CD4-positive, alpha-beta T cell treated with Interferon alpha-2 for 1 hour (primary cell): ENCODE measurements at places on chromosomes 11 and 22.

DNA sequence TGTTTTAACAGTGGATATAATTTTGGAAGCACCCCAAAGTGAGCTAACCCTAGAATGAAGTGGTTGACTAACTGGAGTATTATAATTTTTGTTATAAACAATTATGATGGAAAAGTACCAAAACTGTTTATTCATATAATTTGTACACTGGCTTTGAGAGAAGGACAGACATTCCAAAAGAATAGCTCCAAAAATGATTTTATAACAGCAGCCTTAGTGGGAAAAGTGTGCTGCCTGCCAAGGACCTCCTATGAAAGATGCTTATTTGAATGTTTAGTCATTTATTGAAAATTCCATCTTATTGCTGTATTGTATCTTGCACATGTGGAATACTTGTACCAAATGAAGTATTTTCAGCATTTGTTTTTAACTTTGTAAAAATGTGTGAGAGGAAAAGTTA, 169.8 kb downstream of the GUCY1A2 start:
- DNase-seq: no peak

DNA sequence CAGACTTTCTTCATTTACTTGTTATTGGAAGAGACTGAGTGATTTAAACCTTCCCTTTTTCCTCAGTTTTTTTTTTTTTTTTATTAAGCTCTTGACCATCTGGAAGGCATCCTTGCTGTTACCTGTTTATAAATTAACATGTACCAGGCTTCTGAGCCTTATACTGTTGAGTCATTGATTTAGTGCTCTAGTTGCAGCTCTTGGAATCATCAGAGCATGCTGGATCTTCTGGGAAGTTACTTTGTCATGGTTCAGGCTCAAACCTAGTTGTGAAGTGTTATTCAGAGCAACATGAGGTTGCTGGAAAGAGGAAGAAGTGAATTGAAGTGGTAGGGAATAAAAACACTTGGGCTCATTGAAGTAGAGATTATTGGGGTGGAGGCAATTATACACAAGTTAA, 6.3 kb downstream of the ZDHHC5 start:
- no peak for DNase-seq

GRCh38 chr11:120178561-120179056, 32.2 kb upstream of the OAF start:
- DNase-seq: no peak

DNA sequence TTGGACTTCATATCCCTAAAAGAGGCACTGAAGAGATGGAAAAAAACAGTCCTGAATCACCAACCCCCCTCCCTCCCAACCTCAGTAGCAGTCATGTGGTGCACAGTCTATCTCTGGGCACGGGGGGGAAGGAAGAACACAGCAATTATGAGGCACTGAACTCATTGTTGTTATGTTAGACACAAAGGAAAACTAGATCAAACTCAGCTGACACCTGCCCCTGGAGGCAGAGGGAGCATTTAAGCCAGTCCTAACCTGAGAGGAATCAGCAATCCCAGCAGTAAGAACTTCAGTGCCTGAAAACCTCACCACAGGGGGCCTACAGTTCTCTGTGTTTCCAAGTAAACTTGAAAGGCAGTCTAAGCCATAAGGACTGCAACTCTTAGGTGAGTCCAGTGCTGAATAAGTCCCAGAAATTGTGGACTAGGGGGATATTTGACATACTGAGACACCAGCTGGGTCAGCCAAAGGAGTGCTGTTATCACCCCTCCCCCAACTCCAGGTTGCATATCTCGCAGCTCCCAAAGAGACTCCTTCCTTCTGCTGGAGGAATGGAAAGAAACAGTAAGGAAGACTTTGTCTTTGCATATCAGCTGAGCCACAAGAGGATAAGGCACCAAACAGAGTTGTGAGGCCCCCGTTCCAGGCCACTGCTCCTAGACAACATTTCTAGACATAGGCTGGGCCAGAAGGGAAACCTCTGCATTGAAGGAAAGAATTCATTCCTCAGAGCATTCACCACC, 72.5 kb downstream of the GLYATL1 start:
- no peak for DNase-seq

- DNase-seq: no peak
Observed at GRCh38 chr22:49488943-49489342, 338.7 kb downstream of the BRD1 start.

DNA sequence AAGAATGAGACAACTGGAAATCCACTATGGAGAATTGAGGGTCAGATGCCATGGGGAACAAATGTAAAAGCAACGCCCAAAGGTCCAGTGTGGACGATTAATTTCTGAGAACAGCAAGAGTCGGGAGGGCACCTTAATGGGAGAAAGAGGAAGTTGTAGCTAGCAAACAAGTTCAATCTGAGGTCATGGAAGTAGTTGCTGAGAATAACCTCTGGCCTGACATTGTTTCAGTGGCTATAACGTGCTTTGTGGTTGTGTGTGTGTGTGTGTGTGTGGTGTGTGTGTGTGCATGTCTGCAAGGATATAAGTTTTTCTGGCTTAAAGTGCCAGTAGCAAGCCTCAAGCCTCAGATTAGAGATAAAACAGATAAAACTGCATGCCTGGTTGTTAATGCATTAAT, 1630.1 kb upstream of the TENM4 start:
- peak; percentile 1 for DNase-seq

GRCh38 chr11:253160-253885, 16.5 kb downstream of the PSMD13 start:
- no peak for DNase-seq

DNA sequence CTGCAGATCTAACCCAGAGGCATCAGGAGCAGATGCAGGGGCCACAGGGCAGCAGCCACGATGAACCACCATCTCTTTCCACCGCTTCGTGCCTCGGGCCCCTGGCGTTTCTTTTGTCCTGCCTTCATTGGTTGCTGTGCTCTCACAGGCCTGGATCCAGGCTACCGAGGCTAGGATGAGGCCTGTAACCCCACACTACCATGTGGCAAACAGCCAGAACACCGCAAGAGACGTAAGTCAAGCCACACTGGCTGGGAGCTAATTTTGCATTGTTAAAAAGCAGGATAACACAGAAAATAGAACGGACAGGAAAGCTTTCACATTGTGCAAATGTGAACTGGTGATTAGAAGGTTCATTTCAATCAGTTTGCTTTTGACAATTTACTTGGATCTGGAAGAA, 15.7 kb upstream of the ARFGAP3 start:
- no peak for DNase-seq

GRCh38 chr11:10476342-10476741, 21.3 kb downstream of the AMPD3 start:
- no peak for DNase-seq

- no peak for DNase-seq
Observed at GRCh38 chr11:29271616-29272015, 745.2 kb downstream of the KCNA4 start.

DNA sequence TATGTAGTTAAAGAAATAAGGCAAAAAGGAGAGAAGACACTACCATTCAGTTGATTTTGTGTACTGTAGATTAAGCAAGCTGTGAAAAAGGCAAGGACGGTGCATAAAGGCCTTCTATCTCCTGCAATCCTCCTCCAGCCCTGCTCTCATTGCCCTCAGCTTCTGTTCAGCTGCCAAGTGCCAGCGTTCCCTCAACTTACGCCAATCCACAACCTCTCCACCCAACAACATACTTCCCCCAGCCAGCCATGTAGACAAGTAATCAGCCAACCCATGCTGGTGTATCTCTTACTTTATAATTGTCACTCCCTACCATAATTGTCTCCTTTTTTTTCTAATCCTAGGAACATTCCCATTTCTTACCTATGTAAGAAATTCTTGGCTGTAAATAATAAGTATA, 30.1 kb upstream of the ANO5 start:
- DNase-seq: no peak

DNA sequence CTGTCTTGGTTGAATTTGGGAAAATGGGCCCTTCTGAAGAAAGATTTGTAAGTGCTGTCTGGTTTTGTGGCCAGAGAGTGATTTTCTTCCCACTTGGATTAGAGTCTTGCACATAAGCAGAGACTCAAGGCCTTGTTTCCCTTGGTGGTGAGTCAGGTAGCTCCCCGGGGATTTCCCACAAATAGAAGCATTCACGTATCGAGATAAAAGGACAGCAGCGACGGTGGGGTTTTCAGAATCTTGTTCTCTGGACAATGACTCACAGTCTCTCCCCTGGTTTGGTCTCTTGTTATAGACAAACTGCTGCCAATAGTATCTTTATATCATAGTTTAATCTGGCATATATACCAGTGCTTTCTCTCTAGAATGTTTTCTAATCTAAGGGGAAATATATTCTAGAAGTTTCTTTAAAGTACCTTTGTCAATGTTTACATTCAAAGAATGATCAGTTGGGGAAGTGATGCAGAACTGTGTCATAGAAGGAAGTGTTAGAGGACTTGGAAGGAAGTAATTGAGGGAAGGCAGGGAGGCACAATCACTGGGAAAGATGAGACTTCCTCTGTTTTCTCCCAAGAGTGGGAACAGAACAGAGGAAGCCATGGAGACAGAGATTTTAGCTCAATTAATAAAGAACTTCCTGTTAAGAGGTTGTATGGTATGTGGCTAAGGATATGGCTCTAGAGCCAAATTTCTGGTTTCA, 18.1 kb downstream of the POLA2 start:
- DNase-seq: peak; percentile 32

DNA sequence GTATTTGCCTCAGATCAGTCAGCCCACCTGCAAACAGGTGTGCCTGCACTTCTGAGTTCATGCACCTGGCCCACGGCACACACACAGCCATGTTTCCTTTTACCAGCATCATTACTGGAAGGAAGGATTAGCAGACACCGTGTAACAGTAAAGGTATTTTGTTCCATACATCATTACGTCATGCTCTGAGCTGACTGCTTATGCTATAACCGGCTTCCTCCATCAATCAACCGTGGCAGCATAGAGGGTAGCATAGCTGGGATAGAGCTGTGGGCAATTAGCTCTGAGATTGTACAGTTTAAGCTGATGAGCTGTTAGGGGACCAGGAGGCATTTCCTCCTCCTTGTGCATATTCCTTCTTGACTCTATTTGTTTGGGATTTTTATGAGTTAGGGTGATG, 102.4 kb downstream of the ME3 start:
- DNase-seq: no peak

GRCh38 chr11:95562196-95562921, 227.2 kb downstream of the FAM76B start:
- DNase-seq: no peak

DNA sequence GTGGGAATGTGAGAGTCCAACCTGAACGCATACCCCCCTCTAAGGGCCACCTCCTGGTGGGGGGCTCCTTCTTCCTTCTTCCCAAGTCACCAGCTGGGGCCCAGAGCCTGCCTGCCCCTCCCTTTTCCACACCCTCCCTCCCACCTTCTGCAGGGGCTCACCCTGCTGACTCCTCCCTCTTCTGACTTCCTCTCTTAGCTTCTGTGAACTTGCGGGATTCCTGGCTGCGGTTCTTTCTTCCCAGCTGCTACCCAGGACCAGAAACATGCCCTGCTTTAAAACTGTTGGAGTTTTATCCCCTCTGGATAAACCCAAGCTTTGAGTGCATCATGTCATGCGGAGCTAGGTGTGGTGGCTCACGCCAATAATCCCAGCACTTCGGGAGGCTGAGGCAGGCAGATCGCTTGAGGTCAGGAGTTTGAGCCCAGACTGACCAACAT, 10.2 kb downstream of the LRRC74B start:
- no peak for DNase-seq

DNA sequence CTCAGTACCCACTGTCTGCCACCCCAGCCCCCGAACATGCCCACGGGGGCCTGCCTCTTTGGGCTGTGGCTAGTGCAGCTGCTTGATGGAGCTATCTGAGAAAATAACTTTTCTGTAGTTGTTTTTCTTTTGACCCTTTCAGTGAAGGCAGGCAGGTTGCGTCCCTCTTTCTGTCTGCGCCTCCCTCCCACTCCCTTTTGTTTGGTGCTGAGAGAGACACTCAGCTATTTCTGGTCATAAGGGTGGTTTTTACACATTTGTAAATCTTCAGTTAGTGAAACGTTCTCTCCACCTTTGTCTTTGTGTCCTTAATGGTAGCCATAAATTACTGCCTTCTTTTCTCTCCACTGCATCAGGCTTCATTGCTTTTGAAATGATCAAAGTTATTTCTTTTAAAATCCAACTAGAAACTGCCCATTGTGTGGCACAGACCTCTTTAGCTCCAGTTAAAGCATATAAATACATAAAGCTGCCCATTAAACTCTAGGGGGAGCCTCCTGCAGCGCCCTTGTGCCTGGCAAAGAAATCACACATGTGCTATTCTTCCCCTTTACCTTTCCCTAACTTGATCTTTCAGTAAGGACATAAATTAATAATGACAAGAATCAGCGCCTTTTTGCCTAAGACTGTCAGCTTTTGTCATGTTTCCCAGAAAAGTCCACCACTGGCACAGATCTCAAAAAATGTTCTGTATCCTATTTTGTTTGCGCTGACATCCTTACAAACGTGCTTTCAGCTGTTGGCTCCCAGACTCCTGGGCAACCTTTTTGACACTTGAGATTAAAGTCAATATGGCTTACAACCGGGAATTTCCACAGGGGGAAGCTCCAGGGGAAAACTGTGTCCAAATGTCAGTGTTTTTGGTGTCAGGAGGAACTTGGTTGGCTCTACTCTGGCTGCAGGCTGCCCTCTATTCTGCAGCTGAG, 1.7 kb upstream of the SCUBE2 start:
- DNase-seq: no peak

GRCh38 chr11:12801976-12802375, 127.8 kb downstream of the TEAD1 start:
- DNase-seq: no peak

DNA sequence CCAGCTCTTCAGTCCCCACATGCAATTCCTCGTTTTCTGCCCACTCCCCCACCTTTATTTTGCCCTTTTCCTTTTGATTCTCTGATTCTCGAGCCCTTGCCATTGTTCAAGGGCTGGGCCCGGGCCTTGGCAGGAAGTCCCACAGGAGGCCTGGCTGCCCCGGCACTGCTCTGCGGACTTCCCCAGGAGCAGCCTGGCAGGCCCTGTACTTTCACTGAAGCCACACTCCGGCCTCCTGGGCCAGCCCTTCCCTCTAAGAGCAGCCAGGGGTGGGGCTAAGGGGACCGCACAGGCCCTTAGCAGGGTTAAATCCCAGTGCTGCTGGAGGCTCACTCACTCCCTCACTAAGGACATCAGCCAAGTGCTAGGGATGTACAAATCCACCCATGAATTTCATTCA, 4.1 kb downstream of the LRRC32 start:
- DNase-seq: no peak

DNA sequence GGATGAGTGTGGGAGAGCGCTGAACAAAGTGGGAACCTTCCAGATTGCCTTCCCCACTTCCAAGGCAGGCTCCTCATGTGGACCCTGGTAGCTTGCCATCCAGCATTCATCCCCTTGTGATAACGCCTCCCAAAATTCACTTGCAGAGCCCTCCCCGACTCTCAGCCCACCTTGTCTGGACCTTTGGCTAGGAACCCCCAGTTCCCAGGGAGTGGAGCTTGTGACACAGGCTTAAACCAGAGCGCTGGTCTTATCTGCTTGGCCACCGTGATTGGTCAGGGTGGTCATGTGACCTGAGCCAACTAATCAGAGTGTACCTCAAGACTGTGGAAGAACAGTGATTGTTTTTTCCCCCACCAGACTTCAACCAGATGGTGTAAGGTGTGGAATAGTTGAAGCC, 9.6 kb upstream of the SLC35C1 start:
- no peak for DNase-seq
